ENCODE measurements at places on chromosomes 16 and 17.

DNA sequence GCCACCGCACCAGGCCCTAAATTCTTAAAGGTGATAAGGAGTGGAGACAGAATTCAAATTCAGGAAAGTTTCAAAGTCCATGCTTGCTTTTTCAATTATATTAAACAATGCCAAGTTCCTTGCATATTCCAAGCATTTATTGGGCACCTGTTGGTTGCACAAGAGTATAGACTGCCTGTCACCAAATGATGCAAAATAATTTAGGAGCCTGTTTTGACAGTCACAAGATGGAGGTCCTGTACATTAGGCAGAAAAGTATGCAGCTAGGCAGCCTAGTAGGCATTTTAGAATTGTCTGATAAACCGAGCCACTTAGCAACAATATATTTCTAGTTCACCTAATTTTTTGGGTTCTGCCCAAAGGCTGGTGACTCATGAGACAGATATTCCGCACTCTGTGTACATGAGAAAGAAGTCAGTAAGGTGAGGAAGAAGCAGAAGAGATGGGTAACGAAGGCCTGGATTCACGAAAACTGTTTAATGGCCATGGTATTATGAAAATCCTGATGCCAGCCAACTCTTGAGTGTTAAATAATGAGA is 7.3 kb downstream of the ACACA start:
- no peak for DNase-seq

GRCh38 chr17:13986855-13987254 is 82.4 kb upstream of the COX10 start:
- DNase-seq = no peak

DNA sequence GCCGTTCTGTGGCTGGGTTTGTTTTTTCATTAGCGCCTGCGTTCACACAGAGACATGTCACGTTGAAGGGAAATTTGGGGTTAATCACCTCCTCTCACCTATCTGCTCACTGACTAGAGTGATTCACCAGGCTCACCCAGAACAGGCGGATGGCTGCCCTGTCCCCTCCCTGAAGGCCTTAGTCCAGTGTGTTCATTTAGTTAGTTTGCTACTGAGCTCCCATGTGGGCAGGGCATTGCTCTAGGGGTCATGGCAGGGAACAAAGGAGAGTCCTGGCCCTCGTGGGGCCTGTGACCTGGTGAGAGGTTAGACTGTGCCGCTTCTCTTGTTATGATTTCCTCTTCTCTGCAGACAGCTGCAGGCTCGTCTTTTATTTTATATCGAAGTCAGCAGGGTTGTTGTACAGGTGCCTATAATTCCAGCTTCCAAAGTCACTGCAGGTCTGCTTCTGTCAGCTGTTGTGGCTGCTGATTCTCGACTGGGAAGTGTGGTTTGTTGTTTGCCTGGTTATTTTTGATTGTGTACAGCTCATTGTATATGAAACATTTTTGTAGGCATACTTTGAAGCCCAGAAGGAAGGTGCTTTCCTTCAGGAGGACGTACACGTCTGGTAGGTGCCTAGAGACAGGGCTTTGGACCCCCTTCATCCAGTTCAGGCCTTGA is 73.4 kb upstream of the GSE1 start:
- no peak for DNase-seq

GRCh38 chr16:50607970-50608557 is 59.9 kb downstream of the NKD1 start:
- no peak for DNase-seq

GRCh38 chr17:45940826-45941225 is 46.5 kb downstream of the MAPT start:
- DNase-seq = no peak

DNA sequence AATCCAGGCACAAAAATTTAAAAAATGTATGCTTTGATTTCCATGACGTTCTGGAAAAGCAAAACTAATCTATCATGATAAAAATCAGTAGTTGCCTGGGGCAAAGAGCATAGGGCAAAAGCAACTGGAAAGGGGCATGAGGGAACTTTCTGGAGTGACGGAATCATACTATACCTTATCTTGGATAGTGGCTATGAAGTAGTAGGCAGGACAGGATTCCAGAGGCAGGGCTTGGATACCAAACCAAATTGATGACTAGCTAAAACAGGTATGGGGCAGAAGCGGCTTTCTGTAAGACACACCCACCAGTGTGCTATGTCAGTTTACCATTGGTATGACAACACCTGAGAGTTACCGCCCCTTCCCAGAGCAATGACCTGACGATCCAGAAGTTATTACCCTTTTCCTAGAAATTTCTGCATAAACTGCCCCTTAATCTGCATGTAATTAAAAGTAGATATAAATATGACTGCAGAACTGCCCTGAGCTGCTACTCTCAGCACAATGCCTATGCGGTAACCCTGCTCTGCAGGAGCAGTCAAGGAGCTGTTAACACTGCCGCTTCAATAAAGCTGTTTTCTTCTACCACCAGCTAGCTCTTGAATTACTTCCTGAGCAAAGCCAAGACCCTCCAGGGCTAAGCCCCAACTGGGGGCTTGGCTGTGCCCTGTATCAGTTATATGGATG is 56.7 kb downstream of the CFDP1 start:
- no peak for DNase-seq

DNA sequence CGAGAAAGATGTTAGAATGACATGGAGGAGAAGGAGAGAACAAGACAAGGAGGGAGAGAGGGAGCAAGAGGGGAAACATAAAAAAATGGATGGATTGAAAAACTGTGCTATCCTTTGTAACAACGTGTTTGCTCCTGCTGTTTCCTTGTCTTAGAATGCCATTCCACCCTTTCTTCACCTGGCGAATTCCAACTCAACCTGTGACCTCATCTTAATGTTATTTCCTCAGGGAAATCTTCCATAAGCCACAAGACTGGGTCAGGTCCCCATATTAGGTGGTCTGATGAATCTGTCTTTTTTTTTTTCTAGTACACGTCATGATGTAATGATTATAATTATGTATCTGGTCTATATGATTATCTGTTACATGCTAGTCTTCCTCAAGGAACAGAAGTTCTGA is 195.0 kb upstream of the MAF start:
- no peak for DNase-seq

- DNase-seq = peak; percentile 63
Observed at GRCh38 chr16:80803339-80804055, 901 bp downstream of the CDYL2 start.

GRCh38 chr16:3459401-3460090 is 16.1 kb downstream of the NAA60 start:
- peak; percentile 16 for DNase-seq
